Activated CD4-positive, alpha-beta memory T cell treated with anti-CD3 and anti-CD28 coated beads for 36 hours (primary cell): ENCODE measurements at places on chromosomes 7 and 10. TPM values are rescaled to one million over a fixed set of nuclear protein-coding genes. Genes with fewer than 3 reads are reported as not detected.

GRCh38 chr7:98368716-98369115 lies 32.2 kb downstream of the BAIAP2L1 start:
- H3K36me3 ChIP-seq = no peaks in the 10 kb centered on the region
- no peaks in the 10 kb centered on the region for H3K4me1 ChIP-seq
- H3K27me3 ChIP-seq = no peaks in the 10 kb centered on the region

GRCh38 chr10:29994811-29995210 lies 64.6 kb downstream of the JCAD start:
- H3K4me1 ChIP-seq = no peaks in the 10 kb centered on the region
- H3K27me3 ChIP-seq = peaks cover 59% of the 10 kb centered on the region
- no peak overlapping the region for H3K4me3 ChIP-seq
- H3K36me3 ChIP-seq = no peaks in the 10 kb centered on the region
- H3K27ac ChIP-seq = no peak overlapping the region
- DNase-seq = no peak

DNA sequence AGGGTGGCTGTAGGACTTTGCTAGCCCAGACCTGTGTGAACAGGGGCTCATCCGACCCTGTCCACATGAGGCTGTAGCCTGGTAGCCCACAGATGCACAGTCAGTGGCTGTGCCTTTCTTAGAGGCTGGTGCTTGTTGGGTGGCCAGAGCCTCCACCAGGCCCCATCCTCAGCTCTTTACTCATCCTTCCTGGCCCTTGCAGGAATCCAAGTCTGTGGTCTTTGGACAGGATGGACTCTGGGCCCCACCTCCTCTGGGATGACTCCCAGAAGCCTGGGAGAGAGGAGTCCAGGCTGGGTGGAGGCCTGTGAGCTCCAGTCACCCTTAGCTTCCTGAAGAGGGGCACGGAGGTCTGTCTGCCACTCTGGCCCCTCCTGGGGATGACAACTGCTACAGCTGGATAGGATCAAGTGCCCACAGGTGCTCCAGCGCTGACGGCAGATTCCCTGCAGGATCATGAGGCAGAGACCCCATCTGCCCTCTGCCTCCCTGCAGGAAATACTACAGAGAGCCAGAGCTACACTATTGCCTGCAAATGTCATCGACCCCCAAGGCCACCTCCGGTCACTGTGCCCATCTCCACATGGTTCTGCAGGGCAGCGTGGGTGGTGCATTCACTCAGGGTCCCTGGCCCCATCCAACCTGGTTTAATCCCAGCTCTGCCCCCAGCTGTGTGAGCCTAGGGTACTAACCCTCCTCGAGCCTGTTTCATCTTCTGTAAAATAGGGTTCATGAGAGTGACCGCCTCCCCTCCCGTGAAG lies 114.5 kb downstream of the PTPN20 start:
- no peaks in the 10 kb centered on the region for H3K36me3 ChIP-seq
- H3K27ac ChIP-seq = no peak overlapping the region
- H3K4me3 ChIP-seq = no peak overlapping the region

- no peak overlapping the region for H3K27ac ChIP-seq
- H3K27me3 ChIP-seq = no peaks in the 10 kb centered on the region
- H3K4me3 ChIP-seq = no peak overlapping the region
- H3K4me1 ChIP-seq = no peaks in the 10 kb centered on the region
- DNase-seq = no peak
Measured at GRCh38 chr7:14419531-14419930, 430.1 kb upstream of the ETV1 start.

- no peaks in the 10 kb centered on the region for H3K36me3 ChIP-seq
- no peaks in the 10 kb centered on the region for H3K4me1 ChIP-seq
- no peak overlapping the region for H3K27ac ChIP-seq
Measured at GRCh38 chr7:113331155-113331898, 213.0 kb upstream of the SMIM30 start.

DNA sequence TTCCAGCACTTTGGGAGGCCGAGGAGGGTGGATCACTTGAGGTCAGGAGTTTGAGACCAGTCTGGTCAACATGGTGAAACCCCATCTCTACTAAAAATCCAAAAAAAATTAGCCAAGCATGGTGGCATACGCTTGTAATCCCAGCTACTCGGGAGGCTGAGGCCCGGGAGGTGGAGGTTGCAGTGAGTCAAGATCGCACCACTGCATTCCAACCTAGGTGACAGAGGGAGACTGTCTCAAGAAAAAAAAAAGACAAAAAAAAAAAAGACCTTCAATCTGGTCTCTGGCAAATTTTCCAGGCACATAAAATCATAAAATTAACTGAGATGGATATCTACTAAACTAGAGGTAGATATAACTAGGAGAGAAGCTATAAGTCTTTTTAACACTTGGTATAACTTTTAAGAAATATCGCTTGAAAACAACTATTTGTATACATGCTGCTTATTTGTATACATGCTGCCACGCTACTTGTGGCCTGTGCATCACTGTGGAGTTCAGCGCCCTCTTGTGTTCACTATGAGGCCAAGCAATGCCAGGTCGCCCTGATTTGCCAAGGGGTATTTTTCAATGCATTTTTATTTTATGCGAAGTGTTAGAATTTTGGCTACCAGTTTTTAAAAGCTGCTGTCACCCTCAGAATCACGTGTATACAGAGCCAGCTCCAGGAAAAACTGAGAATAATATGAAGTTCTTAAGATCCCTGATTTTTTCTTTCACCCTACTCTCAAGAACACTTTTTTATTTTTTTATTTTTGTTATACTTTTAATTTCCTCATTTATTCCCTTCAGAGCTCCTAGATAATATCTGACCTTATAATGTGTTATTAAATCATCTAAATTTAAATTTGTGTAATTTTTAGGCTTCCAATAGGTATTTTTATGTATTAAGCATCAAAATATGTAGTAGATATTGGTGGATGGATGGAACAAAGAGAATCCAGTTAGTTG lies 26.7 kb downstream of the CYCS start:
- H3K4me1 ChIP-seq = peaks cover 11% of the 10 kb centered on the region
- DNase-seq = peak; percentile 69
- no peak overlapping the region for H3K27ac ChIP-seq
- peaks cover 2% of the 10 kb centered on the region for H3K27me3 ChIP-seq
- H3K4me3 ChIP-seq = no peak overlapping the region
- H3K36me3 ChIP-seq = no peaks in the 10 kb centered on the region

DNA sequence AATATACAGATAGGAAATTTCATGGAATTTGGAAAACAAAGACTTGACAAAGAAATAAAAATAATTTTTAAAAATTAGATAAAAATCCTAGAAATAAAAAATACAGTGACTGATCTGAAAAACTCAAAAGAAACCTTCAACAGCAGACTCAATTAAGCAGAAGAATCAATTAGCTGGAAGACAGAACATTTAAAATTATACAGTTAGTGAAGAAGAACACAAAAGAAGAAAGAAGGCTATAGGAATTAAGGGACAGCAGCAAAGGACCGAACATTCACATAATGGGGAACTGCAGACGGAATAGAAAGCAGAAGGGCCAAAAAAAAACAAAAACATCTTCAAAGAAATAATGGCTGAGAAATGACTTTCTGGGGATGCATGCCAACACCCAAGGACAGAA lies 314.5 kb downstream of the CRPPA start:
- no peaks in the 10 kb centered on the region for H3K27me3 ChIP-seq
- no peak for DNase-seq
- no peak overlapping the region for H3K27ac ChIP-seq
- H3K36me3 ChIP-seq = peaks cover 2% of the 10 kb centered on the region
- no peak overlapping the region for H3K4me3 ChIP-seq

- no peak overlapping the region for H3K27ac ChIP-seq
- H3K4me1 ChIP-seq = peaks cover 6% of the 10 kb centered on the region
- H3K27me3 ChIP-seq = no peaks in the 10 kb centered on the region
- H3K4me3 ChIP-seq = no peak overlapping the region
- DNase-seq = no peak
Measured at GRCh38 chr10:27457966-27458365, 46.1 kb upstream of the RAB18 start.

- no peaks in the 10 kb centered on the region for H3K36me3 ChIP-seq
- peak within 1 kb of the TSS; percentile 67 for H3K4me3 ChIP-seq
- DNase-seq = no peak
- peak within 1 kb of the TSS; percentile 29 for H3K27ac ChIP-seq
- H3K27me3 ChIP-seq = peaks cover 21% of the 10 kb centered on the region
Measured at GRCh38 chr7:151409667-151410404, at the start of gene WDR86. TSS of gene WDR86 (minus strand) at chr7:151410038. CDS start at chr7:151409589, 449 bp downstream.

DNA sequence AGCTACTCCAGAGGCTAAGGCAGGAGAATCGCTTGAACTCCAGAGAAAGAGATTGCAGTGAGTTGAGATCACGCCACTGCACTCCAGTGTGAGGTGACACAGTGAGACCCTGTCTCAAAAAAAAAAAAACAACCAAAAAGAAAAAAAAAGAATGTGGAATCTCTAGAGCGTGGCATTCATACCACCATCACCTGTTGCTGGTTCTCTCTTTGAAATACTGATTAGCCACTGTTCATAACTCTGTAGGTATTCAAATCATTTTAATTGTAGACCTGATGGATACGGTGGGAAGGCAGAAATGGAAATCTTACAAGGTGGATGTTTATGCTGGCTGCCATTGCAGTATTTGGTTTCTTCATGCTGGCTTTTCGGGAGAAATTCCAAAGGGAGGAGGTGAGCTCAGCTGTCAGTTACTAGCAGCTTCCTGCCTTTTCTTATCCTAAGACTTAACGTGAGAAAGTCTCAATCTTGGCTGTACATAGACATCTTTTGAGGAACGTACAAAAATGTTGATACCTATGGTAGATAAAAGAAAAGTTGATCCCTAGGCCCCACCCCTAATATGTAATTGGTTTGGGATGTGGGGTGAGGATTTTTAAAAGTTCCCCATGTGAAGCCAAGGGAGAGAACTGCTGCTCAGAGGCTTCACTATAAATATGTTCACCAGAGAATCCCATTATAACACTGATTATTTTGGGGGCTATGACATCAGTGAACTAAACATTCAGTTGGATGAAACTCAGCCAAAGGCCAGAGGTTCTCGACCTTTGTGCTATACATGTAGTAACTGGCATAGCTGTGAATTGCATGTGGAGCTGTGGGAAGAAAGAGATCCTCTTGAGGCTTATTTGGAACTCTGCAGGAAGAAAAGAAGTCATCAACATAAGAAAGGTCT lies 26.9 kb upstream of the MKLN1 start:
- H3K36me3 ChIP-seq = no peaks in the 10 kb centered on the region
- H3K27me3 ChIP-seq = no peaks in the 10 kb centered on the region
- no peak for DNase-seq
- no peak overlapping the region for H3K4me3 ChIP-seq

- no peak overlapping the region for H3K27ac ChIP-seq
- H3K36me3 ChIP-seq = no peaks in the 10 kb centered on the region
- DNase-seq = no peak
- no peaks in the 10 kb centered on the region for H3K27me3 ChIP-seq
Measured at GRCh38 chr7:137020351-137020750, 151.9 kb downstream of the CHRM2 start.

- DNase-seq = no peak
- peaks cover 77% of the 10 kb centered on the region for H3K4me1 ChIP-seq
- peak overlapping the region; percentile 49 for H3K27ac ChIP-seq
- no peaks in the 10 kb centered on the region for H3K27me3 ChIP-seq
- no peak overlapping the region for H3K4me3 ChIP-seq
Measured at GRCh38 chr10:91190388-91190870, 30.0 kb upstream of the PCGF5 start.

- no peak for DNase-seq
- peaks cover 14% of the 10 kb centered on the region for H3K27me3 ChIP-seq
- H3K4me3 ChIP-seq = no peak overlapping the region
- no peak overlapping the region for H3K27ac ChIP-seq
- no peaks in the 10 kb centered on the region for H3K36me3 ChIP-seq
Measured at GRCh38 chr7:158439035-158439434, 148.6 kb downstream of the PTPRN2 start.

DNA sequence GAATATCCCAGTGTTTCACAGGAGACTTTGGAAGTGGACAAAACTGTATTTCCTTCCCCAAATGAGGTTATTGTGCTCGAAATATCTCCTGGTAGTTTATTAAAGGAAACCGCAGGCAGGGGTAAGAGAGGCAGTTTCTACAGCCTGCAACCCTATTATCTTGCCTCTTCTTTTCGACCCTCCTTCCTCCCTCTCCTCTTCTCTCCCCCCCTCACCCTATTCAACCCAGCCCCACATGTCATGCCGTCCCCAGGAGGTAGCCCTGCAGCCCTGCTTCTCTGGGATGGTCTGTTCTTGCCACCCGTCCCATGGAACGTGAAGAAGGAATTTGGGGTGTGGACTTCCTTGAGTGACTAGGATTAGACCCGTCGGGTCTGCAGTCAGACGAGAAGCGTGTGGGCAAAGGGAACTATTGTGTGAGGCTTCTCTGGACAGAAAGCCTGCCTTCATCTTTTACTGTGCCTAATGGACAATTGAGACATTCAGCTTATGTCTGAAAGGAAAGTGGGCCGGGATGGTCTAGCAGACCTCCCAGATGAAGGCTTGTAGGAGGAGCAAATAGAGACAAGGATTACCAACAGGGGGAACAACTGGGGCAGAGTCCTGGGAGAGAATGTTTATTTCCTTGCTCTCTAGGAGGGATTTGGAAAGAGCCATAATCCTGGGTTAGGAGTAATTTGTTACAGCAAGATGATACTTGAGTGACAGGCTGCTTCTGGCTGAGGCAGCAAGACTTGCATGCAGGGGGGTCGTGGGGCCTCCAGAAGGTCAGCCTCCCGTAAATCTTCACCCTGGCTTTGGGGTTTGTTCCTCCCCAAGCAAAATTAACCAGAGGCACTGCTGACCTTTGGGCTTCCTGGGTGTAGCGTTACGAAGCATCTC lies 77.8 kb downstream of the TCF7L2 start:
- no peak overlapping the region for H3K4me3 ChIP-seq
- no peak overlapping the region for H3K27ac ChIP-seq

DNA sequence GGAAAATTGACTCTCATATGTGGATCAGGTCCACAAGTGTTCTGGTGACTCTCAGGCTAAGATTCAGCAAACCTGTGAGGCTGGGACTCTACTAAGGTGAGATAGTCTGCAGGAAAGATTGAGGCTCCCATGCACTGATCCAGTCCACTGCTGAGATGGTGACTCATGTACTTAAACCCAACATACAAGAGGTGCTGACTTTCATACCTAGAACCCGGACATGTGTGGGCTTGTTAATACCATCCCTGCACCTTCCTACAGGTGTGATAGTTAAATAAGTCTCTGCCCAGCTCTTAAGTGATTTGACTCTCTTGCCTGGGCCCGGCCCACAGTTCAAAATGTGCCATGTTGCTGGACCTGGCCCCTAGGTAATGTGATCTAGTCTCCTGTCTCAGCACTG lies 27.1 kb upstream of the ZNF107 start:
- no peaks in the 10 kb centered on the region for H3K4me1 ChIP-seq
- no peaks in the 10 kb centered on the region for H3K27me3 ChIP-seq
- no peak overlapping the region for H3K4me3 ChIP-seq
- DNase-seq = no peak
- H3K27ac ChIP-seq = no peak overlapping the region
- no peaks in the 10 kb centered on the region for H3K36me3 ChIP-seq

The MALRD1 gene
- not detected for total RNA-seq

The PLEKHA1 gene
- total RNA-seq = 12.9 TPM

The SFR1 gene
- total RNA-seq = 19.2 TPM

The CAMK2B gene
- total RNA-seq = 0.46 TPM

The DOCK1 gene
- total RNA-seq = 0.29 TPM

The SLC13A4 gene
- total RNA-seq = not detected

The CPXM2 gene
- not detected for total RNA-seq

The TRIM24 gene
- total RNA-seq = 15.9 TPM
